ENCODE measurements at places on chromosomes 6 and 20.

DNA sequence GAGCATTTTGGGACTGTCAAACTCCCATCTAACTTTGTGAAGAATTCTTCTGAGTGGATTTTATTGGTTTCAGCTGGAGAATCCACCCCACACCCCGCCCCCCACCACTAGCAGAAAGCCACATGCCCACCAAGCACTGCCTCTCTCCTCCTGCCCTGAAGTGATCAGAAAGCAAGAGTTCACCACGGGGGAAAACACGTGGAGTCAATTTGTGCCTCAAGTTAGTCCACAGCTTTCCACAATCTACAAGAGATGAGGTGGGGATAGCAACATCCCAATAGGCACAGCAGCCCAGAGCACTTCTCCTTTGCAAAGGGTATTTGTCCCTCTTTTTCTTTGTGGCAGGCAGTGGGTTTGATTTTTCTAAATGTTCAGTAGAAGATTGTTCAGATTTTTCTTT is 177.3 kb upstream of the NT5E start:
- DNase-seq = no peak

- DNase-seq = no peak
These were observed 17.9 kb downstream of the PNRC1 start for GRCh38 chr6:89098461-89098860.

- no peak for DNase-seq
These were observed 304.9 kb downstream of the EYA4 start for GRCh38 chr6:133546098-133546497.

- no peak for DNase-seq
These were observed 3.4 kb upstream of the FKBP1A start for GRCh38 chr20:1396264-1396663.

DNA sequence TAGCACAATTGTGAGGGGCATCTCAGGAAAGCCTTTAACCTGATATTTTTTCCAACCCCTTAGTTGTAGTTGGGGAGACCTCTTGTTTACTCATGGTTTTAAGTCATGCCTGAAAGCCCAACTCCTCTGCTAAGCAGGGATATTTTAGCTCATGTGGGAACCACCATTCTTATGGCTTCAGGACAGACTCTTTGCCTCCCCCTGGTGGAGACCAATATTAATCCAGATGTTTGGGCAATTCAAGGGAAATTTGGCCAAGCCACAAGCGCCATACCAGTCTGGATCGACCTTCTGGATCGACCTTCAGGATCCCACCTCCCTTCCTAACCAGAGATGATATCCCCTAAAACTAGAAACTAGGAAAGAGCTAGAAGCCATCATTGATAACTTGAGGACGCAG is 211.2 kb downstream of the C6orf118 start:
- DNase-seq = no peak

- DNase-seq = no peak
These were observed 76.8 kb downstream of the ERMARD start for GRCh38 chr6:169828176-169828575.

DNA sequence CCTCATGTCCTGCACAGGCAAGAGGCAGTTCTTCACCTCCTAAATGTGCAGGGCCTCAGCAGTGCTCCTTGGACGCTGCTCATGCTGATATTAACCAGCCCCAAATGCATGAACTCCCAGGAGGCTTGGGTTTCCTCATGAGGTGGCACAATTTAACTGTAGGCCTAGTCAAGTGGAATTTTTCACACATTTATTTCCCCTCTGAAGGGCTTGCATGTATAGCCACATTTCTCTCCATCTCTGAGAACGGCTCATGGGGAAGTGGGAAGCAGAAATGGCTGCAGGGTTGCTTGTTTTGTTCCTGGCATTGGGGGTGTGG is 72.8 kb upstream of the PAX1 start:
- no peak for DNase-seq

GRCh38 chr6:110053395-110054240 is 75.5 kb downstream of the GPR6 start:
- no peak for DNase-seq

DNA sequence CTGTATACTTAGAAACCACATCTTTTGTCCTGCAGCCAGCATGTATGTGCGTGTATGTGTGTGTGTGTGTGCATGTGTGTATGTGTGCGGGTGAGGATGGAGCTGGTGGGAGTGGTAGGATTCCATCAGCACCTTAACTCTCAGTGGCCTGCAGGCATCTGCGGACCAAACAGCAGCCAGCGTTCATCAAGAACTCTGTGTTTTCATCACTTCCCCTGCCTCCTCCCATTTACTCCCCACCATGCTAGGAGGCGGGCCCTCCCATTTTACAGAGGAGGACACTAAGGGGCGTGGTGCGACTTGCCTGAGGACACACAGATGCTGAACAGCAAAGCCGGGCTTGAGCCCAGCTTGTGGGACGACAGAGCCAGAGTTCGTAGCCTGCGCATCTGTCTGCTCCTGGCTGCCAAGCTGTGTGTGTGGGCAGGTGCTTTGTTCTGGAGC is 8.9 kb downstream of the VSTM2L start:
- DNase-seq = no peak

DNA sequence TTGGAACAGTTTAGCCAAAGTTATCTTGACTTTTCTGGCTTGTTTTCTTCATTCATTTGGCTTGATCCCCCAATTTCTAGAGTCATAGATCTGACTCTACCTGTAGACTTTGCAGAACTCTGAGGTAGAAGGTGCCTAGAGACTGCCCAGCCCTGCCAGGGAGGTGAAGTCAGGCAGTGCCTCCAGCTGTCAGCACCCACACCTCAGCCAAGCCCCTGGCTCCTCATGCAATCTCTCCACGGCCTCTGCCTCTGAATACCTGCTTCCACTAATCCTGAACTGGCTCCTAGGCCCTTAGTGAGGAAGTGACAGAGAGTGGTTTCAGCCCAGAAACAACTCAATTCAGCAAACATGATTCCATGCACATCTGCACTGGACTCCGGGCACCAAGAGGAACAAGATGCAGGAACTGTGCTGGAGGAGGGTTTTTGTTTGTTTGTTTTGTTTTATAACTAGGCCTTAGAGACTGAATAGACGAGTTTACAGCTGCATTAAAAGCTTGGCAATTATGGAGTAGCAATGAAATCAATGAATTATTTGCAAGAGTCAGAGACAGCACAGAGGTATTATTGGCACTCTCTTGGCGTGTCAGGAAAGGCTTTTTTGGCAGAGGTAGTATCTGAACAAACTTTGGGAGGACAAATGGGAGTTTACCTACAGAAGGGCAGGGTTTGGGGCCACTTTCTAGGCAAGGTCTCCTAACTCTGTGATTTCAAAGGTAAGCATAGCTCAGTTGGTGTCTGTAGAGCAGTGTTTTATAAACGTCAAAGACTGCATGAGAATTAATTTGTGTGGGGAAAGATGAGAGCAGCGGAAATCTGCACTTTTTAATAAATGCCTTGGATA is 25.2 kb downstream of the TGM3 start:
- DNase-seq = no peak

DNA sequence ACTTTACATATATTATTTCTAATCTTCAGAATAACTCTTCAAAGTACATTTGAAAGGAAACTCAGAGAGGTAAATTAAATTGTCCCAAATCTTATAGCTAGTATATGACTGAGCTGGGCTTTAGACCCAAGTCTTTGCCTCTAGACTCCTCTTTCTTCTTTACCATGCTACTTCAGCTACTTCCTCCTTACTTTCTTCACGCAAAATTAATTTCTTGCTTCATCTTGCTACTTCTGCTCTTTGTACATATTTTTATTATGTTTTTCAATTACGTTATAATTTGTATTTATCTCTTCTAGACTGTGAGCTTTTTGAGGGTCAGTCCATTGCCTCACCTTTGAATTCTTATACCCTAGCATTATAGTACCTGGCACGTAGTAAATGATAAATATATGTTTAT is 5.3 kb downstream of the TMEM170B start:
- DNase-seq = no peak

DNA sequence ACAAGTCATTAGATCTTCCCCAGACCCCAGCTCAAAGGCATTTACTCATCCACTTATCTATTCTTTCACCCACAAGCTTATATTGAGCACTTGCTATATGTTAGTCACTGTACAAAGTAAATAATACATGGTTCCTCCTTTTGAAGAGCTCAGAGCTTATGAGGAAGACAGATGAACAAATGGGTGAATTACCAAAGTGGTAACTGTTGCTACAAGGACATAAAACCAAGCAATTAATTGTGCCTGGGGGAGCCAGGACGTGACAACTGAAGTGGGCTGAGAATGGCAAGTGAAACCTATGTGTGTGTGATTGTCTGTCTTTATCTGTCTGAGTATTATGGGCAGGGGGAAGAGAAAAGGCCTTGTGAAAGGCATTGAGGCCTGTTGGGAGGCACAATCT is 45.6 kb upstream of the AKIRIN2 start:
- DNase-seq = no peak

GRCh38 chr6:142839686-142840040 is 105.3 kb downstream of the HIVEP2 start:
- no peak for DNase-seq

GRCh38 chr6:141965016-141965545 is 167.6 kb upstream of the GJE1 start:
- no peak for DNase-seq

DNA sequence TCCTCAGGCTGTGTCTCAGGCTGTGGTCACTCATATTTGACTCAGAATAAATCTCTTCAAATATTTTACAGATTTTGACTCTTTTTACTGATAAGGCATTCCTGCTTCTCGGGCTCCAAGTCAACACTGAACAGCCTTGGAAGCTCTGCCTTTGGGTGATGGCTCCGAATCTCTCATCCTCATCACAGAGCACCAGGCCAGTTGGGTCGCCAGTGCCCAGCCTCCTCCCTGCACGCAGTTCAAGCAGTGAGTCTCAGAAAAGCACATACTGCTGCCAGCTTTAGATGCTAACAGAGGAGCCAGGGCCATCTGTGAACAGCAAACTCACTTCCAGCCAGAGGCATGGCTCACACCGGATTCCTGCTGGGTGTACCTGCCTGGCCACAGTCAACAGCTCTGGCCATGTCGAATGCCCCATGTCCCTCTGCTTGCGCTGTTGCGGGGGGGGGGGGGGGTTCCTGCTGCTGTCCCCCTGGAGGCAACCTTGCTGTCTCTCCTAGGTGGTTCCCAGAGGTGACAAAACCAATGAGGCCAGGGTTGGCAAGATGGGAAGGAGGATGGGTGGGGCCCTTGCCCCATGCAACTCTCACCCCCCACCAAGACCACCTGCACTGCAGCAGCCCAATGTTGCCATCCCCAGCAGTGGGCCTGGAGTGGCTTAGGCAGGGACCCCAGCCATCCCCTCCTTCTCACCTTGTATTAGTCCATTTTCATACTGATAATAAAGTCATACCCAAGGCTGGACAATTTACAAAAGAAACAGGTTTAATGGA is 248.8 kb downstream of the ERMARD start:
- no peak for DNase-seq

- DNase-seq = no peak
These were observed 239.0 kb upstream of the STXBP5 start for GRCh38 chr6:146965110-146965689.

DNA sequence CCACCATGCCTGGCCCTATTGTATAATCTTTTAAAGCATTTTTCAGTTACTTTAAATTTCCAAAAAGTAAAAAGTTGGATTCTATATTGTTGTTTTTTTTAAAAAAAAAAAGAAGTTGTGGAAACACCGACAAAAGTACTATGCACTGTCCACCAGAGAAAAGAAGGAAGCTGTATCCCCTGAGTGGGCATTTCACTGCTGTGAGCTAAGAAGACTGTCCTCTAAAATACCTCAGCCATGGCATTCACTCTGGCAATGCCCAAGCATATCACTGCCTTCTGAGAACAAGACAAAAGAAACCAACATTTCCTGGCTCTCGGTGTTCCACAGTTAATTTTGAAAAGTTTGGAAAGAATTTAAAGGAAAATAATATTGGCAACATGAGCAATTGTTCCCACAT is 117.8 kb downstream of the IPCEF1 start:
- no peak for DNase-seq

- no peak for DNase-seq
These were observed 101.6 kb upstream of the PRSS16 start for GRCh38 chr6:27145731-27146455.

GRCh38 chr6:154914288-154914687 is 80.8 kb upstream of the TIAM2 start:
- DNase-seq = no peak

DNA sequence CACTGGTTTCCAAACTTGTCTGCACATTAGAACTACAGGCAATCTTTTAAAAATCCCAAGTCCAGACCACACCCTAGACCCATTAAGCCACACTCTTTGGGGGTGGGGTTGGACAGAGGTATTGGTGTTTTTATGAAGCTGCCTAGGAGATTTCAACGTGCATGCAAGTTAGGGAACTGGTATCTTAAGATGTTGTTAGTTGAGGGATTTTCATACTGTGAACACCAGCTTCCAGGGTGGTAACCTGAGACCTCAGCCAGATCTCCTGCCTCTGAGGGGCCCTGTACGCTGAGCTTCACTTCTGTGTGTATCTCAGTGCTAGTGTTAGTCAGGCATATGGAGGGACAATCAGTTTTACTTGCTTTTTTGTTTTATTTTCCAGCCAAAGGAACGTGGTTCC is 138.0 kb downstream of the UTRN start:
- DNase-seq = no peak

DNA sequence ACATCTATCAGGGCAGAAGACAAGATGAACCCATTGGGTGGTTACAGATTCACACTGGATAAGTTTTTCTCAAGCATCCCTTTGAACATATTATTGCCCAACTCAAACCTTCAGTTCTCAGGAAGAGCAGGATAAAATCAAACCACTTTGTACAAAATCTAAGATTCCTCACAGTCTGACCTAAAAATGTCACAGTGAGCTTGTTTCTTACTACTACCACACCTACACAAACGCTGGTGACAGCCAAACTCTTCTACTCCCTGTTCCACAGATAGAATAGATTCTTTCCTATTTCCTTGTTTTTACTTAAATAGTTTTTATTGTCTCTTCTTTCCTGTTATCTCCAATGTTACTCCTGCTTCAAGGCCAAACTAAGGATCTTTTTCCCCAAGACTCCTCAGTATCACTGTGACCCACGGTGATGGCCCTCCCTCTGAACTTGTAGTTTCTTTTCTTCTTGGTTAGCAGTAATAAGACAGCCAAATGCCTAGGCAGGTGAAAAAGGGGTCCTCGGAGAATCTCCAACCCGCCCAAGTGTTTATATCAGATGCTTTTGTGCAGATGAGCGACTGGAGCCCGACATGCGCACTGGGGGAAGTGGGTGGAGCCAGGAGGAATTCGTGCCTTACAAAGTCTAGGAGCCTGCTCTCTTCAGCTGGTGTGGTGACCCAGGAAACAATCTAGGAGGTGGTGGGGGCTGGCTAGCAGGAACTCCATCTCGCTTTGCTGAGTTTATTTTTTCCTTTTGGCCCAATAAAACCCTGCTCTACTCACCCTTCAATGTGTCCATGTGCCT is 53.4 kb downstream of the SEL1L2 start:
- no peak for DNase-seq

Data from stimulated activated CD8-positive, alpha-beta memory T cell treated with anti-CD3 and anti-CD28 coated beads, Interleukin-4, amount 100 ng/mL, for 1 hour (primary cell).